Lung (tissue), 17 donors: ENCODE measurements at places on chromosomes 3 and 15.

GRCh38 chr3:83321891-83322290, 1560.4 kb upstream of the GBE1 start:
- DNase-seq = no peak

DNA sequence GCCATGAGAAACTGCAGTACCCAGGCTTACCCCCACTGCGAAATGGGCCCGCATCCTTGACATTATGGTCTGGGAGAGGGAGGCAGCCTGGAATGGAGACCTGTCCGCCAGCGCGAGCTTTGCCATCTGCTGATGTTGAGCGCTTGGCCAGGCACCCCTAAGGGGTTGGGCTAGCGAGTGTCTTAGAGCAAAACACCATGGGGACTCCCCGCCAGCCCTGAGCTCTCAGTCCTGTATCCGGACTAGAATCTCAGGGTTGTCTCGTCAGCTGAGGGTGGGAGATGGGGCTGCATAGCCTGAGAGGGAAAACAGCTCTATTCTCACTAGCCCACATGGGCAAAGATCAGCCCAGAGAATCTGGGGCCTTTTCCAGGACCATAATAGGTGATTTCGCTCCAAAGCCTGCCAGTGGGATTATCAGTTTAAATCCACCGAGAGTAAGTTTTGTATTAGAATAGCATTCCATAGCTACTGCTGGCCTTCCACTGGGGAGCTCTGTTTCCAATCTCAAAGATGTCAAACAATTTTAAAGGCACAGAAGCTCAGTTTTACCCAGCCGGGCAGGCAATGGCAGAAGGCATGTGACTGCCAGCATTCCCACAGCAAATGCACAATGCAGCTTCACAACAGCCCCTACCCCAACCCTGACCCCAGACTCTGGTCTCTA, 167.5 kb upstream of the TPM1 start:
- DNase-seq = no peak

GRCh38 chr3:78809966-78810365, 957.8 kb downstream of the ROBO1 start:
- peak; percentile 89 for DNase-seq

GRCh38 chr15:101206176-101206591, 45.7 kb downstream of the CHSY1 start:
- peak; percentile 87 for DNase-seq

DNA sequence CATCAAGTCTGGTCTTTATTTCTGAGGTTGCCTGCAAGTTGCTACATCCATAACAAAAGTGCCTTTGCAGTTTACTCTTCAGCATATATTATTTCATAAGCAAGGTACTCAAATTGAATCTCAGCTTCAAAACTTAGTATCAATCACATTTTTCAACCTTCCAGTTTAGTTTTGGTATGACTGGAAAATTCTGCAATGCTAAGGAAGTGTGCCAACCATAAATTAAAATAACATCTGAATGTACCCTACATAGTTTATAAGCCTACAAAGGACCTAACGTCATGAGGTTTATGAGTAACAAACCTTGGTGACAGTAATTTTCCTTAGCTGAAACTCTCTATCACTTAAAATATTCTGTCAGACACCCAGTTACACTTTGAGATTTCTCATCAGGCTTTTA, 62.8 kb downstream of the THBS1 start:
- no peak for DNase-seq

DNA sequence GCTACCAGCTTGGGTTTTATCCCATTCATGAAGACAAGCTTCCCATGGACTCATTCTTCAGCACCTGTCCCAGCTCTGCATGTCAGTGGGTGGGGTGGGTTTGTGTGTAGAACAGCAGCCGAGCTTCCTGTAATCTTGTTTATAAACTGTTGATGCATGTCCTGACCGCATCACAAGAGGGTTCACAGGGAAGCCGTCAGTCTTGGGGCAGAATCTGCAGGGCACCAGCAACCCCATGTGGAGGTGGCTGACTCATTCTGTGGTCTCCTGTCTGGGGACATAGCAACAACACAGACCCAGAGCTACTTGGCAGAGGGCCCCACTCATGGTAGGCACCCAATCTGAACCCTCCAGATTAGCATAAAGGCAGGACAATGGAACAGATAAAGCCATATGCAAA, 35.6 kb downstream of the DAPK2 start:
- DNase-seq = peak; percentile 21

GRCh38 chr15:100913961-100914360, 5.2 kb upstream of the LRRK1 start:
- DNase-seq = peak; percentile 63

GRCh38 chr3:30302027-30302426, 304.4 kb upstream of the TGFBR2 start:
- no peak for DNase-seq

- no peak for DNase-seq
Measured at GRCh38 chr3:190426806-190427507, 22.7 kb downstream of the TMEM207 start.

GRCh38 chr3:185024406-185024805, 128.5 kb downstream of the C3orf70 start:
- DNase-seq = no peak

- no peak for DNase-seq
Measured at GRCh38 chr3:53109190-53109589, 21.0 kb downstream of the RFT1 start.

DNA sequence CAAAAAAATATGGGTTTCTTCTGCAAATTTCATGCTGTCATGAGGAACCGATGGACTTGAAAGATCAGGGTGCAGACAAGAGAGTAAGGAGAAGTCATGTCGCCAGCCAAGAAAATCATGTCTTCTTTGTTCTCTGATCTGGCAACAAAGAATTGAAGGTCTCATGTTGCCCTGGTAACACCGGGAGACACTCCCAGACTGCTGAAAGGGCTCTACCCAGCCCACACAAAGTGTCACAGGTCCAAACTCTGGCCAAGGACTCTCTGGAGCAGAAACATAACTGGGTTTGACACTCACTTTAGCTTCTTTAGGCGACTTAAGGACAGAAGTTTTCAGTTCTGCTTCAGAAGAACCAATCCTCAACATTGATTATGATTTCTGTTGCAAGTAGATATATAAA, 42.9 kb downstream of the SIDT1 start:
- DNase-seq = no peak

GRCh38 chr3:123339302-123339701, 109.6 kb downstream of the ADCY5 start:
- no peak for DNase-seq

- no peak for DNase-seq
Measured at GRCh38 chr15:64029110-64029509, 17.2 kb downstream of the DAPK2 start.

- no peak for DNase-seq
Measured at GRCh38 chr3:101043687-101044078, 50.5 kb upstream of the ABI3BP start.

- DNase-seq = no peak
Measured at GRCh38 chr3:183050706-183051105, 48.6 kb downstream of the MCCC1 start.
